Left renal pelvis (tissue), 4 donors: ENCODE measurements at places on chromosomes 5 and 9.

DNA sequence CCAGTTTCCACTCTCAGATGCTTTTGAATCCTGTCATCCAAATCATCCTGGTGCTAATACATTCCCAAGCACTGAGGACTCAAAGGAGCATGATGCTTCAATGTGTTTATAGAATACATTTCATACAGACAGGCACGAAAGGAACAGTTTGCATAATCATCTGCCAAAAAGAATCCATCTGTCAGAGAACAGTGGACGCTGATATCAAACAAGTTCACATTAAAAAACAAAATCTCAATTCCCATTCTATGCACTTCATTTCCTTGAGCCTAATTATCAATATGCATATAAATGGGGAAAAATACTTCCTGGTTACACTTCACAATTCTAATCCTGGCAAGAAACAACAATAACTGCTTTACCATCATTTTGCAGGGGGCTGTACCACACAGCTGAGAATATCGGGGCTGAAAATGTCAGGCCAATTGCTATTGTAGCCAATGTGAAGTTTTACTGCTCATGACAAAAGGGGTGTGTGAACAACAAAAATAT lies 125.5 kb upstream of the FAM174A start:
- no peak for DNase-seq

GRCh38 chr9:37029776-37030610 lies 4.1 kb downstream of the PAX5 start:
- no peak for DNase-seq

DNA sequence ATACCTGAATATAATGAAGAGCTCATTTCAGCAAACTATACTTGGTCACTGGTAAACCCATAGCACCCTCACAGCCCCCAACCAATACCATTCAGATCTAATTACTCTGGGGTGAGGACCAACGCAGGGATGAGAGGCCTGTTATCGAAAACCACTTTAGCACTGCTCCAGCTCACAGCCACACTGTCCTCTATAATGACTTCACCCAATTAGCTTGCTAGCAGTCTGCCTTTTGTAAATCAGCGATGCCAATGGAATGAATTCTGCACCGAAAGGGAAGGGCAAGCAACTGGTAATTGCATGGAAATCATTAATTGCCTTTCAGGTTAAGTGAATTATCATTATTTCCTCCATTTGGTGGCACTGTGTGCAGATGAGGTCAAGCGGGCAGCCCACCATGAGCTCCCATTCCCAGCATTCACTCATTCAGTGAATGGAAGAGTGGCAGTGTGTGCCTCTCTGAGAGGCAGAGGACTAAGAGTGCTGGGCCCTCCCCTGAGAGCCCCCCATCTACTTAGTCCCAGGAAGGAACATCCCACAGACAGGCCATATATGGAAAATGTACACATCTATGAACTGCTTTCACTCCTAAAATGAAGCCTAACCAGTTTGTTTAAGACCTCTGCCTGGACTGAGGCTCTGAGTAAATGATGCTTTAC lies 262.1 kb downstream of the SPOCK1 start:
- DNase-seq, result no peak

- no peak for DNase-seq
These were observed 273.8 kb upstream of the RPS23 start for GRCh38 chr5:82551840-82552385.
